ENCODE measurements at places on chromosomes 5 and 9.

DNA sequence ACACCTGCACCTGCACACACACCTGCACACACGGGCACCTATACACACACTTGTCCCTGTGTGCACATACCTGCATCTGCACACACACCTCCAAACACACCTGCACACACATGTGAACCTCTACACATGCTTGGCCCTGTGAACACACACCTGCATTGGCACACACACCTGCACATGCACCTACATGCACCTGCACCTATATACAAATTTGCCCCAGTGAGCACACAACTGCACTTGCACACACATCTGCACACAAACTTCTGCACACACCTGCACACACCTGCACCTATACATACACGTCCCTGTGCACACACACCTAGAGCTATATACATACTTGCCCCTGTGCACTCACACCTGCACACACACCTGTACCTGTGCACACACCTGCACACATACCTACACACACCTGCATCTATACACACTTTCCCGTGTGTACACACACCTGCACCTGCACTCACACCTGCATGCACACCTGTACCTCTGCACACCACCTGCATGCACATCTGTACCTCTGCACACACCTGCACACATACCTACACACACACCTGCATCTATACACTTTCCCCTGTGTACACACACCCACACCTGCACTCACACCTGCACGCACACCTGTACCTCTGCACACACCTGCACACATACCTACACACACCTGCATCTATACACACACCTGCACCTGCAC, 21.5 kb upstream of the LPCAT1 start:
- DNase-seq, result no peak

GRCh38 chr5:52692039-52692438, 95.7 kb upstream of the ITGA1 start:
- peak; percentile 34 for DNase-seq

- DNase-seq, result no peak
Measured at GRCh38 chr5:45648744-45649143, 47.4 kb downstream of the HCN1 start.

DNA sequence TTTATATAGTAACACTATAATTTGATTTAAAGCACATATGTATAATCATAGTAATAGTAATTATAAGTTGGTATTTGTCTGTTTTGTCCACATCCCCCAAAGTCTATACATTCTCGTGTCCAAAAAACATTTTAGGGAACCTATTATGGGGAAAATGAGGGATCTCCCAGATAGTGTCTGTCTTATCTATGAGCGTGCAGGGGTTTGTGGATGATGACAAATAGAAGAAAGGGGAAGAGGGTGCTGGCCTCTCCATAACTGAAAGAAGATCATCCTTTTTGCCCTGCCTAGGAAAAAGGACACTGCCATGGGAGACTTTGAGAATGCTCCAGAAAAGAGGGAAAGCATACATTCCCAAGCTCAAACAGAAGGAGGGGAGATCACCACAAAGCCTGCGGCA, 45.3 kb downstream of the C5orf22 start:
- DNase-seq, result no peak

DNA sequence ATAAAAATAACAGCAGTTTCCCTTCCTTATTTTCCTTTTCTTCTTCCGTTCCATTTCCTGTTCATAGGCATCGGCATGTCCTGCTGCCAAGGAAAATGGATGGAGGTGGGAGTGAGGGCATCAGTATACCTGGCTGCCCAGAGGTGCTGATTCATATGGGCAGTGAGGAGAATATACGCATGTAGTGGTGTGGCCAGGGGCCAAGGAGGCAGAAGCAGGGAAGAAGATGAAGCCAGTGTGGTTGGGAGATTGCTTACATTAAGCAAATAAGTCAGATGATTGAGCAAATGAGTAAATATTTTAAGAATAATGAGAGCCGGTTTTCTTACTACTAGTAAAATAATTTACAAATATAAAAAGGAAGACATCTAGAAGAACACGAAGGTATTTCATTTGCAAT, 344.9 kb upstream of the PAPPA start:
- DNase-seq, result peak; percentile 59

DNA sequence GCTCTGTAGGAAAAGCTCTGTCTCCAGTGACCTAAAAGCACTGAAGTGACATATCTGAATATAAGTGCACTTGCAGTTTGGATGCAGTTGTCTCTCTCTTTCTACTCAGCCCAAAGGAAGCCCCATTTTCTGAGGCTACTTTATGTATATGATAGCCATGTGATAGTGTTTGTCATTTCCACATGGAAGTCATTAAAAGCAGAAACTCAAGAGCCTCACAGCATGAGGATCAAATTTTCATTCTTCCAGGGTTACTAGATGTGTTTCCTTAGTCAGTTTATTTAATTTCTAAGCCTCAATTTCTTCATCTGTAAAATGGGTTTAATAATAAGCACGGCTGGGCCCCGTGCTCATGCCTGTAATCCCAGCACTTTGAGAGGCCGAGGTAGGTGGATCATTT, 36.7 kb downstream of the RNF44 start:
- DNase-seq, result no peak

- no peak for DNase-seq
Measured at GRCh38 chr5:160434022-160434531, 12.4 kb downstream of the PTTG1 start.

DNA sequence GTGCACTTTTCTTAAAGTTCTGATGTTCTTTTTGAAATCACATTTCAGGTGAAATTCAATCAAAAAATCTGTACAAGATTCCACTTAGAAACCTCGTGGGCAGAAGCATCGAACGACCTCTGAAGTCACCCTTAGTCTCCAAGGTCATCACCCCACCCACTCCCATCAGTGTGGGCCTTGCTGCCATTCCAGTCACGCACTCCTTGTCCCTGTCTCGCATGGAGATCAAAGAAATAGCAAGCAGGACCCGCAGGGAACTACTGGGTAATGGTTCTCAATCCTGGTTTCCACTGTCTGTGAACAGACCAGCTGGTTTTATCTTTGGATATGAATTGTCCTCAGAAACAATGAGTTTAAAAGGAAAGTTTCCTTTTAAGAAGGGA, 8.1 kb upstream of the SLC2A8 start:
- no peak for DNase-seq

GRCh38 chr9:74865177-74865576, 22.5 kb downstream of the TRPM6 start:
- DNase-seq, result no peak

DNA sequence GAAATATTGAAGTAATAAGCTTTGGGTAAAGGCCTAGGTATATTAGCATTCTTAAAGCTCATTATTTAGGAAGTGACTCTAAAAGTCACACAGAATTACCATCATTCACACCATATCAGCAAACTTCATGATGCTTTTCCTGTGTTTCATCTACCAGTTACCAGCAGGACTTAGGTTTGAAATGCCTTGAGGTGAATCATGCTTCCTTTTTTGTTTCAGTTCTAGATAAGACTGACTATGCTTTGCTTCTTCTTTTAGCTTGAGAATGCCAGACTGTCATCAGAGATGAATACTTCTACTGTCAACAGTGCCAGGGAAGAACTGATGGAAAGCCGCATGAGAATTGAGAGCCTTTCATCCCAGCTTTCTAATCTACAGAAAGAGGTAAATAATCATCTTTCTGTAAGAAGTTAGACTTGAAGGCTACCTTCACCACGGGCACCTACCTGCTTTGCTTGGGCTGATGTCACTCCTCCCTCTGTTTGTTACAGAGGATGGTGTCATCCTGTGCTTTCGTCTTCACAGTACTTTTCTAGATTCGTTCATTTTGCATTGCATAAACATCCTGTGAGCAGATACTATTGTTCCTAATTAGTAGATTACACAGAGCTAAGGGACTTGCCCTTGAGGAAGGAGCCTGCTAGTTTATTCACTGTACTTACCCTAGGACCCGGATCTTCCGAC, 34.7 kb downstream of the LMNB1 start:
- DNase-seq, result no peak

GRCh38 chr5:138230981-138231589, 18.0 kb upstream of the CDC23 start:
- DNase-seq, result no peak

GRCh38 chr9:6007770-6008168, 7.7 kb downstream of the RANBP6 start:
- no peak for DNase-seq

- DNase-seq, result no peak
Measured at GRCh38 chr9:15079989-15080388, 169.8 kb upstream of the FREM1 start.

- DNase-seq, result no peak
Measured at GRCh38 chr9:133788819-133789717, 50.9 kb upstream of the SARDH start.

- no peak for DNase-seq
Measured at GRCh38 chr9:126463426-126463825, 136.8 kb downstream of the MVB12B start.

DNA sequence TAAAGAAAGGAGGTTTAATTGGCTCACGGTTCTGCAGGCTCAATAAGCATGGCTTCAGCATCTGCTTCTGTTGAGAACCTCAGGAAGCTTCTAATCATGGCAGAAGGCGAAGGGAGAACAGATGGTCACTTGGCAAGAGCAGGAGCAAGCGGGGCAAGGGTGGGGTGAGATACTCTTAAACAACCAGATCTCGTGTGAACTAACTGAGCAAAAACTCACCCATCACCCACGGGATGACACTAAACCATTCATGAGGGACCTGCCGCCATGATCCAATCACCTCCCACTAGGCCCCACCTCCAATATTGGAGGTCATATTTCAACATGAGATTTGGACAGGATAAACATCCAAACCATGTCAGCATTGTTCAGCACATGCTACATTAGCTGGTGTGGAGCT, 89.1 kb upstream of the HAND1 start:
- no peak for DNase-seq

DNA sequence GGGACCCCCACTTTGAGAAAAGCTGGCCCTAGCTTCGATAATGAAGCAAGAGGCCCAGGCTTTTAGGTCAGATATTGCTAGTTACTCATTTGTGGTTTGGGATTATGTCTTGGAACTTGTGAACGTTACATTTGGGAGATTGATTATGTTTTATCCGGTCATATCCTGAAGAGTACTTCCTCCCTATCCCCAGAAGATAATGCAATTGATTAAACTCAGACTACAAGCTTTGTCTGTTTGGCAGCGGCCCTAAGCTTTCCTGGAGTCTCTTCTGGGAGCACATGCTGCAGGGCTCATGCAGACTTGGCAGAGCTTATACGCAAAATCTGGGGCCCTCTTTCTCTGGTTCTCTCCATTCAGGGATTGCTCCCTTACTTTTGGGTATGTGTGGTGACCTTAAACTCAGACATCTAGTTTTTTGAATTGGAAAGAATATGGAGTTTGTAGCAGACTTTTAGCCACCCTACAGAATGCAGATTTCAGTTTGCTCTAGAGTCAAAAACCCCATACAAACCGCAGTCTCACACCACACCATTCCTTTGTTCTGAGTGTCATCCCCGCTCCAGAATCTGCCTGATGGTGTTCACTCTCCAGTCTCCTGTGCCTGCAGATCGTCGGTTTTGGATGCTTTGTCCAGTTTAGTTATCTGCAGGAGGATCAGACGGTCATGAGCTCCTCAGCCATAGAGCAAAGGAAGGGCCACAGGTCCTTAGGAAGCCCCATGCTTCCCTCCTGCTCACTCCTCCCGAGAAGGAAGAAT, 449.5 kb upstream of the TRPC7 start:
- DNase-seq, result no peak

- no peak for DNase-seq
Measured at GRCh38 chr9:133059623-133060022, 2.2 kb upstream of the CEL start.

DNA sequence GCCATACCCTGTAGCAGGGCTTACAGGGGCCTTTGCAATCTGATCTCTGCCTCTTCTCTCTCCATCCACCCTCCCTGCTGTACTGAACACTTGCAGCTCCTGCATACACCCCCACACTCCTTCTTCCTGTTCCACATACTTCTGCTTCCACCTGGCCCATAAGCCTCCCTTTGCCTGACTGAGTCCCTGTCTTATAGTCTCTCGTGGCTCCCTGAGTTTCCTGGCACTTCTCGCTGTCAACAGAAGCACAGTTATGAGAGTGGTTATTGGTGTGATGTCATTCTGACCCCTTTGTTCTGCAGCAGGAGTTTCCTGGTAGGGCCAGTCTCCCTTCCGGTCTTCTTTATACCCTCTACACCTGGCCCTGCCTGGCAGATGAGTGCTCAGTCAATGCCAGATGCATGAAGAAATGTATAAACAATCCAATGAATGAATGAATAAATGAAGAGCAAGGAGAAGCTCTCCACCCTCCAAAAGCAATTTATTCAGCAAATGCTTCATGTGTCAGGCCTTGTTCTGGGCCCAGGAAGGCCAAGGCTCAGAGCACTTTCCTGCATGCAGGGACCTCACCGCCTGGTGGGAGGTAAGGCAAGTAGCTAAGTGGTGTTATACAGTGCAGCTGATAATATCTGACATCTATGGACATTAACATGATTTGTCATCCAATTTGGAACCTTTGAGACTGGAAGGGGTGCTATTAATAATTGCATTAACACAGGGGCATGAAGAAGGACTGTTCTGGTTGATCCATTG, 20.5 kb upstream of the CSF1R start:
- DNase-seq, result no peak

GRCh38 chr5:122129306-122129705, at the start of gene ZNF474:
Gene ZNF474 (plus strand): TSS chr5:122129546. CDS start chr5:122151991, 22,445 bp downstream.
- peak; percentile 89 for DNase-seq

DNA sequence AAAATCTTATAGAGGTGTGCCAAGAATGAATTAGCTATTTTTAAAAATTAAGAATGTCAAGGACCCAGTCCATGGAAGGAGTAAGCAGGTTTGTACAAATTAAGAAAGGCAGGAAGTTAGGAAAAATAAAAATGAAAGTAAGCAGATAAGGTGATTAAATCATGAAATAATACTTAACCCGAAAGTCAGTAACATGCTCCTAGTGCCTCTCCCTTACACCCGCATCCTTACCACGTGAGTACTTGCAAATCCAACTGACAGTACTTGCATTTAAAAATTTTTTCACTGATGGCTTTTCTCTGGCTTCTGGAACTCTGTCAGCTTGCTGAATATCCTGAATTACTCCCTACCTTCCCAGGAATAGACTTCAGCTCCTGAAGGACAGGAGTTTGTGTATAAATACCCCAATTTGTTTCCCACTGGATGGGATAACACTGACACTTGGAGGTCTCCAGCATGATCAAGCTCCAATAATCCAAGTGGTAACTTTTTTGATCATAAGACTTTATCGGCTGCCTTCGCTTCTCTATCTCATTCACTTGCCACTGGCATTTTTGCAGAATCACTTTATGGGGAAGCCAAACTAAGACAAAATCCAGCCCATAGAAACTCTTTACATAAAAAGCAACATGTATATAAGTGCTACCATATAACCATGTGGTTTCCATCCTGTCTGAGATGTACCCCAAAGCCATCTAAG, 41.6 kb upstream of the RICTOR start:
- DNase-seq, result no peak
